NB4 (cell line): ENCODE measurements at places on chromosomes 6 and 20.

GRCh38 chr6:33333666-33334065, 16.1 kb upstream of the ZBTB22 start:
- no peak for DNase-seq

GRCh38 chr20:10739566-10739965, 65.8 kb upstream of the JAG1 start:
- DNase-seq, result no peak

- DNase-seq, result no peak
Measured at GRCh38 chr6:45000833-45001232, 327.3 kb upstream of the RUNX2 start.

- peak; percentile 39 for DNase-seq
Measured at GRCh38 chr6:37570482-37571133, 70.9 kb upstream of the CCDC167 start.

DNA sequence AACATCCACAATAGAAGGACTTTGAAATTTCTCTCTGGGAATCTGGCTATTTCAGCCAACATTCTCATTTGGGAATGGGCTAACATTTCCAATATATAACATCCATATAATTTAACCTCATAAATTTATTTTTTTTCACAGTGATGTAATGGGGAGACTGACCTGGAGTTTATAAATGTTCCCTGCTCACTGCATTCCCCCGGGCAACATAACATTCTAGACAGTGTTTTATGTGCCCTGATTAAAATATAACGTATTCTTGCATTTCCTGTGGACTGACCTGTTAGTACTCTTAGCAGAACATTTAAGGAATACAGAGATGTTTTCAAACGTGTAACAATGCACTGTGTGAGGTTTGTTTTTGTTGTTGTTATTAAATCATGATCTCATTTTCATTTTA, 20.9 kb downstream of the TSHZ2 start:
- no peak for DNase-seq

DNA sequence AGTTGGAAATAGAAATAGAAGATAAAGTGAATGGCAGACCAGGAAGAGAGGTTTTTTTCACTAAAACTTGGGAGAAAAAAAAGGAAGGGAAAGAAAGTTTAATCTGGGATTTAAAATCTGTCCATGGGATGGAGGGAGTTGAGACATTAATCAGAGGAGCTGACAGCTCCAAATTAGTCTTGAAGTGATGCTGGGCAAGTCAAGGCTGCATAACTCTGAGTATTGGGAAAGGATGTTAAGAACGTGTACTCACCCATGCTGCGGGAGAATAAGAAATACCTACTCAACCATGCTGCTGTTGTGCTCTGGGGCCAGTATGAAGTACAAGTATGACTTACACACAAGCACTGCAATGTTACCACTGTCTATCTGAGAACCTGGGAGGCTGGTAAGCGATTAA, 47.5 kb downstream of the SNRNP48 start:
- DNase-seq, result no peak

DNA sequence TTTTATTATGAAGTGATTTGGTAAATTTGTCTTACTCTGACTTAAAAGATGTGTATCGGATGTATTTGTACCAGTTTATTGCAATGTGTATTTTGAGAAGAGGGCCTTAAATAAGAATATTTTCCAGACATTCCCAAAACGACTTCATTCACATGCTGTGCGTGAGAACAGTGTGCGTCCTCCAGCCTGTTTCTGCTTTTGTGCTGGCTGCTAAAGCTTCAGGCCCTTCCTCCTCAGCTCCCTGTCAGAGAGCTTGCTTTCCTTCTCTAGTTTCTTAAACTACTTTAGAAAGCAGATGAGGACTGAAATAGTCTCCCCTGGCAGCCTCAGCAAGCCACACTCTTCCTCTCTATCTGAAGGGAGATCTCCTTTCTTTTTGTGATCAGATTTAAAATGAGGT, 157.8 kb downstream of the SAMD5 start:
- DNase-seq, result no peak

DNA sequence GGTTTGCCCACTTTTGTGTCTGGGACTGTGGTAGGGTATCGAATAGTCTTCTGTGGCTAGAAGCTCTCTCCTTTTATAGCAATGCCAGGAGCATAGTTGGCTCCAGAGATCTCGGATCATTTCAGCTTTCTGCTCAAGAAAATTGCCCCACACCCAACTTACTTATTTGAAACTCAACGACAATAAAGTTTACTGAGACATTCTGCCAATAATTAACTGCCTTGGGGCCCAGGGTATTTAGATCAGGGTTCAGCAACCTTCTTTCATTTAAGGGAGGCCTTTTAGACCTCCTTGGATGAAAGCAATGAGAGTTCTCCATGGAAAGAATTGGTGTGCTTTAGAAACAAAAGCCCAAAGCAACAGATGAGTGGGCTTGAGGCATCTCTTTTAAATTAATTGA, 53.8 kb upstream of the GMPR start:
- no peak for DNase-seq

DNA sequence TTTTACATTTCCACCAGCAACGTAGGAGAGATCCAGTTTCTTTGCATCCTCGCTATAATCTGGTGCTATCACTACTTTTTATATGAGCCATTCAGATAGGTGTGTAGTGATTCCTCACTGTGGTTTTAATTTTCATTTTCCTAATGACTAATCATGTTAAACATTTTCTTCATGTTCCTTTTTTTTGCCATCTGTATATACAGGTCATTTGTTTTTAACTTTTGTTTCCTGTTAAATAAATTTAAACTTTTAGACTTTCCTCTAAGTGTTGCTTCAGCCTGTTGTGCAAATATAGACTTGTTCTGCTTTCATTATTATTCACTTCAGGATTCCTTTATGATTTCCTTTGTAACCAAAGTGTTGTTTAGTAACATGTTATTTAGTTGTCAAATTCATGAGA, 697.4 kb downstream of the PTPRT start:
- DNase-seq, result no peak

GRCh38 chr6:158630938-158631616, 13.5 kb downstream of the DYNLT1 start:
- no peak for DNase-seq

GRCh38 chr20:46349035-46349741, 40.9 kb upstream of the CDH22 start:
- peak; percentile 69 for DNase-seq

DNA sequence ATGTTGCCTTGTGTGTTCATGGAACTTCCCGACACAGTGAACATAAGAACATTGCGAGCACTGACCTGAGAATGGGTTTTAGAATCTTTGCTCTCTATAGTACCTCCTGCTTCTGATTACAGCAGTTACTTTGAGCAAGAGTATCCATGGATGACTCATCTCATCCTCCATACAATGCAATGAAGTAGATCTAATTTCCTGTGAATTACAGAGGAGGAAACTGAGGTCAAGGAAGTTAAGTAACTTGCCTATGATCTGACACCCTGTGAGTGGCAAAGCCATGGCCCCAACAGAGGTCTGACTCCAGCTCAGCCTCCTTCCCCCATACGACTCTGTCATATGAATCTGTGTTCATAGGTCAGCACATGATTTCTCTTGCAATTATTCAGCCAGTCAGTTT, 518.1 kb downstream of the TFAP2A start:
- DNase-seq, result peak; percentile 60

- DNase-seq, result no peak
Measured at GRCh38 chr6:1103945-1104623, 207.8 kb upstream of the FOXQ1 start.

DNA sequence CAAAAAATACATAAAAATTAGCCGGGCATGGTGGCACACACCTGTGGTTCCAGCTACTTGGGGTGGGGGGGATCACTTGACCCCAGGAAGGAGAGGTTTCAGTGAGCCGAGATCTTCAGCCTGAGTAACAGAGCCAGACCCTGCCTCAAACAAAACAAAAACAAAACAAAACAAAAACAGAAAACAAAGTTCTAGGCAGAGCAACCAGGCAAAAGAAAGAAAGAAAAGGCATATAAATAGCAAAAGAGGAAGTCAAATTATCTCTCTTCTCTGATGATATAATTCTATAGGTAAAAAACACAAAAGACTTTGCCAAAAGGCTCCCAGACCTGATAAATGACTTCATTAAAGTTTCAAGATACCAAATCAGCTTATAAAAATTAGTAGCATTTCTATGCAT, 446.9 kb downstream of the HAO1 start:
- DNase-seq, result no peak

DNA sequence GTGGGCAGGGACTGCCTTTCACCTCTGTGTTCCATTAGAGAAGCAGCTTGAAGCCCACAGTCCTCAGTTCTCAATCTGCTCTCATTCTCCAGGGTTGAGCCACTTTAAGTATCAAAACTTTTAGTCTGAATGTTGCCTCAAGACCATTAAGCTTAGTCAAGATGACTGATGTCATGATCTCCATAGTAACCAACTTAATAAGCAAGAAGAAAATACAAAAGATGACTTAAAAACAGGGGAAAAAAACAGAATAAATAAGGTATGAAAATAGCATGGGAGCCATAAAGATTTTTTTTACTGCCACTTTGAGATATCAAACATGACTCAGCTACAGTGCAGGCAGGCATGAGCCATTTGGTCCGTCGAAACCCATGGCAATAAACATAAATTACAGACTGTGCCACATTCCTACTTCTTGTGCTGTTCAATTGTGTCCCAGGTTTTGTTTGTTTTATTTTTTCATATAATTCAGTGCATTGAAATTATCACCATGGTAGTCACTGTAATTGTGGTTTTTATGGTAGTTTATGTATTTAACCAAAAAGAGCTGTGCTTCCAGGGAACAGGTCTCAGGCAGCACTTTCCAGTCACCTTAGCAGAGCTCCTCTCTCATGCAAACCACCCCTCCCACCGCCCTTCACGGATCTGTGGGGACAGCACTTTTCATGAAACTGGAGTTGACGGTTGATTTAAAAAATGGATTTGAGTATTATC, 156.5 kb upstream of the INSM1 start:
- no peak for DNase-seq

DNA sequence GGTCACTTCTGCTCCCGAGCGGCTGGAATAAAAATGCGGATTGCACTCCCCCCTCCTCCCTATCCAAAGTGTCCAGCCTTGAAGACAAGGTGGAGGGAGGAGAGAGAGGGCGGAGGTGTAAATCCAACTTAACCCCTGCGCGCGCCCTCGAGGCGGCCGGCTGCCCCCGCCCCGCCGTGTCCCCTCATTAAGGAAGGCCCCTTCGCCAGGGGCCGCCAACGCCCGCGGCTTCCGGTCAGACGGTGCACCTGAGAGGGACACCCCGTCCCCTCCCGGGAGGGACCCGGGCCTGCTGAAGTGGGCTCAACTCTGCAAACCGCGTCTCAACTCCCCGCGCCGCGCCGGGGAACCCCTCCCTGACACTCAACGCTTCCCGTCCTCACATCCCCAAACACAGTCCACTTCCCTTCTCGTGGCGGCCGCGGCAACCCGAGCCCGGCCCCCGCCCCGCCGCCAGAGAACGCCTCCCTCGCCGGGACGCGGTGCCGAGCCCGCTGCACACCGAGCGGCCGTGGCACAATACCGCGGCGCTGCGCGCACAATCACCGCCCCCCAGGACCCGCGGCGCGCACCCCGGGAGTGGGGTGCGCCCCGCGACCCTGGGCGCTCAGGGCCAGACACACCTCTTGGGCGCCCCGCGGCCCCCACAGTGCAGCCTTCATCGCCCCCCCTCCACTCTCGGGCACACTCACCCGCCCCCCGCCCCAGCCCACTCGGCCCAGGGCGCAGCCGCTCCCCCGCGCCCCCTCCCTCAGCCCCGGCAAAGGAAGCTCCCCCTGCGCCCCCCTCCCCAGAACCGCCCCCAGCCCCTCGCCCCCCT, 102.5 kb downstream of the NOL4L start:
- DNase-seq, result peak; percentile 77

DNA sequence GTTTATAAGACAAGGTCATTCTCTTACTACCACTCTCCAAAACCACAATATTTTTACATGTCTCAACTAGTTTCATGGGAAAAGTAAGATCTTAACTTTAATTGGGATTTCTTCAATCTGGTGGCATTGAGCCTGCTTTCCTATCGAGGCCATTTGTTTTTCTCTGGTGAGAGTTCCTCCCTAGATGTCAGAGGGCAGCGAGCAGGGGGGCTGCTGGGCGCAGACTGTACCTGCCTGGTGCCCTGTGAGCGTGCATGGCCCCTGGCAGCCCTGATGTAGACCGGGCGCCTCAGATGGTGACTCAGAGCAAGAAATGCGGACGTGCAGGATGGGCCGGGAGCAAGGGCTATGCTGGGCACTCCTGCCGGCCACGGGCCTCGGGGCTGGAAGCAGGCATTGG, 27.2 kb downstream of the ERMARD start:
- DNase-seq, result no peak

DNA sequence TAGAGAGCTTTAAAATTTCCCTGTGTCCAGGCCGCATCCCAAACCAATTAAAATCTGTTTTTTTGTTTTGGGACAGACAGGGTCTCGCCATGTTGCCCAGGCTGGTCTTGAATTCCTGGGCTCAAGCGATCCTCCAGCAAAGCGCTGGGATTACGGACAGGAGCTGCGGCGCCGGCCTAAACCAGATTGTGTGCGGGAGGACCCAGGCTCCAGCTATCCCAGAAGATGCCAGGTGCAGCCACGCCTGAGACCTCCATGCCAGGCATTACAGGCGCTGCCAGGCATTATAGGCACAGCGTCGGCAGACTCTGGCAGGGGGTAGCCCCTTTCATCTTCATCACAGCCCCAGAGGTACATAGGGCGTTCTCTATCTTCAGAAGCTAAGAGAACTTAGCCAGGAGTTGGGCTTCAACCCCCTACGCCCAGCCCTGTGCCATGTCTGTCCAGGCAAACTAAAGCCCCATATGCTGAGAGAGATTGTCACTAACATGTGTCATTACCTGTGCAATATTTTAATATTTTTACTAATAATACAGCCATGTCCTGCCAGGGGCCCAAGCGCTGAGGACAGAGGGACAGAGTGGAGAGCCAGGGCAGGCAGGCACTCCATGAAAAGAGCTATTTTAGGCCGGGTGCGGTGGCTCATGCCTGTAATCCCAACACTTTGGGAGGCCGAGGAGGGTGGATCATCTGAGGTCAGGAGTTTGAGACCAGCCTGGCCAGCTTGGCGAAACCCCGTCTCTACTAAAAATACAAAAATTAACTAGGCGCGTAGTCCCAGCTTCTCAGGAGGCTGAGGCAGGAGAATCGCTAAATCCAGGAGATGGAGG, 9.8 kb upstream of the GRM4 start:
- DNase-seq, result no peak

DNA sequence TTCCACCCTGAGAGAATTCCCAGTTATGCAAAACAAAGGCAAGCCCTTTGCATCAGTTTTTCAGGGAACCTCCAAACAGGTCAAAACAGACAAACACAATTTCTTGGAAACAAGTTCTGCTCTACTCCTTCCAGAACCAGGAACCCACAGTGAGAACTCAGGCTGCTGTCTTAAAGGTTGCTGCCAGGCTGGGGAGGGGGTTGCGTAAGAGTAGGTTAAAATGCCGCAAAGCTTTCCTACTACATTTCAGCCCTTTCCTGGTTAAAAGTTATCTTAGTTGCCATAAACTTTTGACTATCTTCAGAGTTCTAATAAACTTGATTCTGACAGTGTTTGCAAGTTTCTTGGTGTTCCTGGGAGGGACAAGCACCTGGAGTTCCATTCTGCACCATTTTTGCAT, 33.8 kb downstream of the KPNA5 start:
- peak; percentile 38 for DNase-seq

DNA sequence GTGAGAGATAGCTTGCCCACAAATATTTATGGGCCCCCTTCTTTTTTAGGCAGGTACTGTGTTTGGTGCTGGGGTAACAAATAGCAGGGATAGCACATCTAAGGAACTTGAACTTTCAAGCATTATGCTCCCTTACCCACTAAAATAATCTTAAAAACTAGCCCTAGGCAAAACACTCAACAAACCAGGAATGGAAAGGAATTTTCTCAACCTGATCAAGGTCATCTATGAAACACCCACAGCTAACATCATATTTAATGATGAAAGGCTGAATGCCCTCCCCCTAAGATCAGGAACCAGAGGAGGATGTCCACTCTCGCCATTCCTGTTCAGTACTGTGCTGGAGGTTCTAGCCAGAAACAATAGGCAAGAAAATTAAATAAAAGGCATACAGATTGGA, 8.7 kb upstream of the SRPK1 start:
- no peak for DNase-seq
